ENCODE measurements at places on chromosomes 3 and 15.
A peak's percentile ranks its signal among the peaks of the same experiment; 100 is the strongest.

GRCh38 chr3:147963711-147964110, 554.5 kb downstream of the ZIC1 start:
- DNase-seq, result no peak

- DNase-seq, result peak; percentile 4
Measured at GRCh38 chr3:170128977-170129431, 52.5 kb downstream of the PHC3 start.

GRCh38 chr3:71146673-71147072, 436.9 kb downstream of the FOXP1 start:
- no peak for DNase-seq

GRCh38 chr3:184345317-184346144, 8.1 kb downstream of the FAM131A start:
- DNase-seq, result no peak

DNA sequence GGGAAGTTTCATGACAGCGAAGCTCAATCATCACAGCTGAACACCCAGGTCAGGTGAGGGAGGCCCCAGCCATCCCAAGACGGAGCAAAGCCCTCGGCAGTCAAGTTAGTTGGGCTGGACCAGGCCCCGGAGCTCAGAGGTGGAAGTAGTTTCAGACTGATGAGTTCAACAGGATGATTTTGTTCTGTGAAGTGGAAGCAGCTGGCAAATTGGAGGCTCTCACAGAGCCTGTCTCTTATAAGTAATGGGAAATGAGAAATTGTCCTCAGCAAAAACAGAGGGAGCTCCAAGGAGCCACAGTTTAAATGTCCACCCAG, 245.1 kb downstream of the XXYLT1 start:
- no peak for DNase-seq

GRCh38 chr15:70137967-70138366, 40.2 kb upstream of the TLE3 start:
- no peak for DNase-seq
